GM12892 (cell line): ENCODE measurements at places on chromosomes 2 and 18.

GRCh38 chr18:48880931-48881330, 69.8 kb downstream of the SMAD7 start:
- DNase-seq = no peak

GRCh38 chr2:42886921-42887320, 94.5 kb upstream of the HAAO start:
- no peak for DNase-seq

DNA sequence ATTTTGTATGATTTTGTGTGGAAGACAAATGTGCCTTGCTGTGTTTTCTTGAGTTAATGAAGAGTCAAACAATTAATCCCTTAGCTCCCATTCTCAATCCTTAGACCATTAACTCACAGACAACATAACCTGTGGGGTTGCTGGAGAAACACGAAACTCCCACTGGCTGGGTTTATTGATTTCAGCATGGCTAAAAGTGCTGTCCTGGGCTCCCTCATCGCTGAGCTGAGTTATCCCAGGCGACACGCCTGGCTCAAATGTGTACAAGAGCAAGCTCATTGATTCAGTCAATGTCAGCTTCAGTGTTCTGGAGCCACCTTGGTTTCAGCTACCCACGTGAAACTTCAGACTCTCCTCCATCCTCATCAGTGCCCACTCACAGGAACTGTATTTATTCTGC, 896.1 kb downstream of the CNTNAP5 start:
- DNase-seq = no peak

GRCh38 chr2:221671515-221671914, 99.4 kb upstream of the EPHA4 start:
- no peak for DNase-seq

DNA sequence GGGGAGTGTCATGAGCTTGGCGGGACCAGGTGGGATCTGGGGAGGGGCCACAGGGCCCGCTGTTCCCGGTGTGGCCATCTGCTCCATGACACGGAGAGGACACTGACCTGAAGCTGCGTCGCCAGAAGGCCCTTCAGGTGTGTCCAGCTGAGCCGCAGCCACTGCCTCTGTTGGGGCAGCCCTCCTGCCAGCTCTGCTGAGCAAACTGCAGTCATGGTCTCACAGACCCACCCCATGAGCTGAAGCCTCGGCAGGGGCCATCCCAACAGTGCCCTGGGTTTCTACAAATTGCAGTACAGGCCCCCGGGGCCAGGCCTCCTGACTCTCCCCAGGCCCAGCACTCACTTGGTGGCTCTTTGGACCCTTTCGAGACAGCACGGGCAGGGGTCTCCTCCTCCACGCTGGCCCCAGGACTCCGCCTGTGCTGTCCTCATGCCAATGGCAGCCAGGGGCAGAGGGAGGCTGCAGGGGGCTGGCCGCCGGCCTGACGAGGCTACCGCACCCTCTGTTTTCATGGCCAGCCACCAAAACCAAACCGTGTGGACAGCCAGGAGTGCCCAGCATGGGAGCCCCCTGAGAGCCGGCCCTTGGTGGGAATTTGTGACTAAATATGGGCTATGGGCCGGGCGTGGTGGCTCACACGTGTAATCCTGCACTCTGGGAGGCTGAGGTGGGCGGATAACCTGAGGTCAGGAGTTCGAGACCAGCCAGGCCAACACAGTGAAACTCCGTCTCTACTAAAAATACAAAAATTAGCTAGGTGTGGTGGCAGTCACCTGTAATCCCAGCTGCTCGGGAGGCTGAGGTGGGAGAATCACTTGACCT, 175.2 kb upstream of the SALL3 start:
- no peak for DNase-seq

DNA sequence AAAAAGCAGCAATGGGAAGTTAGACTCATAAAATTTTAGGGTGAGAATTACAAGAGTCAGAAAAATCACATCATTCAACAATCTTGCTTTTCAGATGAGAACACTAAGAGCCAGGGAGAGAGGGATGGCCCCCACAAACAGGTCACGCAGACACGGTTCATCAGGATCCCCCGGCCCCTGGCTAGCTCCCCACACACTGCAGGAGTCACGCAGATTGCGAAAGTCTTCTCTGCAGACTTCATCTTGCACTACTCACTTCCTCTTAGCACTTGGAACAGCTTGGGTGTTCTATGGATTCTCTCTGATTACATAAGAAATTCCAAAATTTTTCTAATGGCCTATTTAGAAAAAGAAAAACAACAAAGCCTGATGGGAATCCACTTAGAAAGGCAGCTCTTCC, 21.6 kb upstream of the SULT1C2 start:
- no peak for DNase-seq

GRCh38 chr2:319059-319600, 31.2 kb upstream of the ALKAL2 start:
- DNase-seq = no peak

- DNase-seq = no peak
These were observed 54.8 kb downstream of the ZNF407 start for GRCh38 chr18:74652392-74652988.

DNA sequence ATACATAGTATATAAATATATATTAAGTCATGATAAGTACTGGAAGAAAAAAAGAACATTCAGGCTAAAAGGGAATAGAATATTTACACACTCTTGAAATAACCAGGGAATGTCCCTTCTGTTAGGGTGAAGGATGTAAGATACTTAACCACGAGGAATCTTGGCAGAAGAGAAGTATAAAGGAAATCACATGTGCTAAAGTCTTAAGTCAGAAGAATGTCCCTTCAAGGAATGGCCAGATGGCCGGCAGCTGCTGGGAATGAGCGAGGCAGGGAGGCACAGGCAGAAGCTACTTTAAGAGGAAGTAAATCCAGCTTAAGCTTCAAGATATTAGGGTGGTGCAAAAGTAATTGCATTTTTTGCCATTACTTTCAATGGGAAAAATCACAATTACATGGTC, 5.5 kb downstream of the CCDC102B start:
- DNase-seq = no peak

DNA sequence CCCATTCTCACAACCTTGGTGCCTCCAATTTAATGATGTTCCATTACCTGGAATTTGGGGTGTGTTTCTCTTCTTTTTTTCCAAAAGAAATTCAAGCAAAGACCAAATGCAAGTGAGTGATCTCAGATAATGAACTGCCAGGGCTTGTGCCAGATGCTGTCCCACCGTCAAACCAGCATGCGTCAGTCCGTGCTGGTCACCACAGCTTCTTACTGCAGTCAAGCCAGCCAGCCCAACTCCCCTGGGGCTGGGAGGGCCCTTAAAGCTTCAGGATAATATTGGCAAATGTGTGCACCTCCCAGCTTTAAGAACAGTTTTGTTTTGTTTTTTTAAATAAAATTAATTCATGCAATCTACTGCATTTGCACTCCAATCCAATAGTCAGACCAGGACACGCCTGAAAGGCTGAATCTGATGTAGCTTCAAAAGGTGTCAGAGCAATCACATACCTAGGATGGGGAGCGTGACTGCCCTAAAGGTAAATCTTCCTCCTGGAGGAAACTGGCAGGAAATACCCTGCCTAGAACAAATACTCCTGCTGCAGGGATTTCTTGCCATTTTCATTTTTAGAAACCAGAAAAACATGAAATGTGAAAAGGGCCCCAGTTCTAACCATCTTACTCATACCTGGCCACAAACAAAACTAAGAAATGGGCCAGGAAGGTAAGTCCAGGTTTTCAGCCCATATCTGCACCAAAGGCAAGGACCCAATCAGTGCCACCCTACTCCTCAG, 26.8 kb upstream of the SP3 start:
- DNase-seq = no peak
